ENCODE measurements at places on chromosomes 2 and 18.

DNA sequence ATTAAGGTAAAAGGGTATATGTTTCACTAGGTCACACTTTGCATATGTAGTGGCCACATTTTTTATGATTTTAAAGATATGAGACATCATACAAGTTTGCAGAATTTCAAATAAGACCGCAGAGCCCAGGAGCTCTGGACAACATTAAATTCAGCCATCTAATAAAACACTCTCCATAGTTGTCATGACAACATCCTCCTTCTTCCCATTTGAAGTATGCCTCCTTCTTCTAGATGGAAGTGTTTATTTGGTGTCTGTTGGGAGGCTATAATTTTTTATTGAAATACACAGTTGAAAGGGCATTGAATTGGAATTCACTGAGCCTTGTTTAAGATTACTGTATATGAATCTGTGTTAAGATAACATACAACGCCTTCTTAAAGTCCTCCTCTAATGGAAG, 467.3 kb downstream of the CMPK2 start:
- DNase-seq, result no peak

DNA sequence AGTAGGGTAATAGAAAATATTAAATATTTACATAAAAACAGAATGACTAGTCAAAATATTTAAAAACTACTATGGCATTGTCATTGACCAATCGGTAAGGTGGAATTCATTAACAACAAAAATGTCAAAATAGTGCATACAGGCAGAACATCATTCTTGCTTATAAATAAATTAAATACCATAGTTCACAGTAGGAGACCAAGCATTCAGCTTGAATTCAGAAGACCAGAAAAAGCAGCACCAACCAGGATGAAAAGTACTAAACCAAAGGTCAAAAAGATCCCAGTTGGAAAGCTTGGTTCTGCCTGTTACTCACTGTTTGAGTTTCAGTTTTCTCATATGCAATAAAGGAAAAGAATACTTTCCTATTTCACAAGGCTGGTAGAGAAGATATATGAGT, 244.3 kb downstream of the OSR1 start:
- no peak for DNase-seq

- DNase-seq, result no peak
Measured at GRCh38 chr18:6396276-6396675, 18.4 kb downstream of the L3MBTL4 start.

DNA sequence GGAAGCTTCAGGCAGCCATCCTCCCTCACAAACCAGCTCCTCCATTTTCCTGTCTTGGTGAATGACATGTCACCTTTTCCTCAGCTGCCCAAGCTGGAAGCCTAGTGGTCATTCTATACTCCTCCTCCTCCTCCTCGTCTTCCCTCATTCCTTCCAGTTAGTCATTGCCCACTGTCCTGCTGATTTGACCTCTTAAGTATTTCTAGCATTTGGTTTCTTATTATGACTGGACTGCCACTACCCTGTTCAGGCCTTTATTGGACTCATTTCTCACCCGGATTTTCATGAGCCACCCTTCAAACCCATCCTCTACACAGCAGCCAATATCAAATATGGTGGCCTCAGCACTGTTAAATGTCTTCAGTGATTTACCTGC, 21.9 kb upstream of the MGAT5 start:
- no peak for DNase-seq

DNA sequence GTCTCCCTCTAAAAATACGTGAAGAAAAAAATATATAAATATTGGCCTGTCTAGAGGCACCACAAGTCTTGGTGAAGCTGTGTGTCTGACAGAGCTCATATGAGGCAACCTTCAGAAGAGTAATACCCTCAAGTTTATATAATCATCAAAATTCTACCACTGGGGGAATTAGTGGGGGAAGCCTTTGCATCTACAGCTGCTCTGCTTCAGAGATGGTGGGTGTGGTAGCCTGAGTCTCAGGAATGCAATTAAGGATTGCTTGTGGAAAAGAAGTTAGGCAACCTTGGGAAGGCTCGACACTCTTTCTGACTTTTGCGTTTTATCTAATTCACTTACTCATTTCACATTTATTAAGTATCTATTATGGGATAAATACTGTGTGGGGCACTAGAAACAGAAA, 17.4 kb downstream of the TPGS2 start:
- DNase-seq, result no peak

GRCh38 chr18:68995675-68996074, 197.8 kb downstream of the CCDC102B start:
- DNase-seq, result no peak

DNA sequence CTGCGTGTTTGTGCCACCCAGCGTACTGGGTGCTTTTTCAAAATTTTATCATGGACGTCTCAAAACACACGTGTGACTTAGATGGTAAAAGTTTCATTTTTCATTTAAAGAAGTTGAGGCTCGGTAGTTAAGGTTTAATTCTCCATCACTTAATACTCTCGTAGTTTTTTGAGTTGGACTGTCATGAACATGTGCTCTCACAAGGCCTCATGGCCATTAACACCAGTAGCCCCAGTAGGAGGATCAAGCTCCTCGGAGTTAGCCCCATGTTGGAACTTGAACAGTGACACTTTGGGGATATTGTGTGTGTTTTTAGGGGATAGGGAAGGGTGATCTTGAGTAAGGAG, 15.3 kb downstream of the NMUR1 start:
- no peak for DNase-seq

- peak; percentile 53 for DNase-seq
Measured at GRCh38 chr18:13374468-13375301, 156.1 kb downstream of the LDLRAD4 start.

- DNase-seq, result no peak
Measured at GRCh38 chr2:218867900-218868299, 8.3 kb downstream of the WNT6 start.

GRCh38 chr2:54040685-54041084, 69.9 kb upstream of the PSME4 start:
- DNase-seq, result no peak

DNA sequence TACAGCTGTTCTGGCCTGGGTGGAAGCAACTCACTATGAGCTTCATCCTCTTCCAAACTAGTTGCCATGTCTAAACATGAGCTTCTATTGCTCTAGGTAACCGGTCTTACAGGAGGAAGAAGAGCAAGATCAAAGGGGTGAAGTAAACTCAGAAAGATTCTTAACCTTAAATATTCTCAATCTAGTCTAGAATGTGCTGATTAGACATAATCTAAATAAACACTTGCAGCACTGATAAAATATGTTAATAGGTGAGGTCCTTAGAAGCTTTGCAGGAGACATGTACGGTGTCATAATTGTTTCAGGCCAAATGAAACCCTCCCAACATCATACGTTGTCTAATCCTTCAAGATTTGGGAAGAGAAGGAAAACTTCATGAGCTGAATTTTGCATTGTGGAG, 431.6 kb upstream of the FSHR start:
- no peak for DNase-seq

DNA sequence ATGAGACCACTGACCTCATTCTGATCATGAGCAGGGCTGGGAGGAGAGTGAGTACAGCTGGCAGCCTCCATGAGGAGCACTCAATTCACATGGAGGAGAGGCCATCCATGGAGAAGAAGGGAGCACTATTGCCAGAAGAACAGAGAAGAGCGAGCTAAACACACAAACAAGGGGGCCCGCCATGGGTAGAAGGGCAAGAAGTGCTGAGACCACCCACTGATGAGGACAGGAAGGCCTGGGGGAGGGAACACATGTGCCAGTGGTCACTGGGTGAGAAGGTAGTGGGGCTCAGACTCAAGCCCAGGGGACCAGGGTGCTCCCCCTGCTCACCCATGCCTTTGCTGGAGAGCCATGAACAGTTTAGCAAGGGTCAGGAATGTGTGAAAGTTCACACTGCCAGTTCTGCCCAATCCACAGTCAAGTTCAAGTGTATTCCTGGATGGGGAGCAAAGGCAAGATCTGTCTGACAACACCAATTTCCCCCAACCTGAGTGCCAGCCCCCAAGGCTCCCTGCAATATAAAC, 57.7 kb downstream of the TTC32 start:
- no peak for DNase-seq

- DNase-seq, result no peak
Measured at GRCh38 chr2:178426388-178426787, 24.6 kb downstream of the PRKRA start.

GRCh38 chr2:181785691-181786344, 105.5 kb upstream of the NEUROD1 start:
- DNase-seq, result no peak

GRCh38 chr2:109386004-109386695, 227.6 kb downstream of the SEPTIN10 start:
- no peak for DNase-seq

DNA sequence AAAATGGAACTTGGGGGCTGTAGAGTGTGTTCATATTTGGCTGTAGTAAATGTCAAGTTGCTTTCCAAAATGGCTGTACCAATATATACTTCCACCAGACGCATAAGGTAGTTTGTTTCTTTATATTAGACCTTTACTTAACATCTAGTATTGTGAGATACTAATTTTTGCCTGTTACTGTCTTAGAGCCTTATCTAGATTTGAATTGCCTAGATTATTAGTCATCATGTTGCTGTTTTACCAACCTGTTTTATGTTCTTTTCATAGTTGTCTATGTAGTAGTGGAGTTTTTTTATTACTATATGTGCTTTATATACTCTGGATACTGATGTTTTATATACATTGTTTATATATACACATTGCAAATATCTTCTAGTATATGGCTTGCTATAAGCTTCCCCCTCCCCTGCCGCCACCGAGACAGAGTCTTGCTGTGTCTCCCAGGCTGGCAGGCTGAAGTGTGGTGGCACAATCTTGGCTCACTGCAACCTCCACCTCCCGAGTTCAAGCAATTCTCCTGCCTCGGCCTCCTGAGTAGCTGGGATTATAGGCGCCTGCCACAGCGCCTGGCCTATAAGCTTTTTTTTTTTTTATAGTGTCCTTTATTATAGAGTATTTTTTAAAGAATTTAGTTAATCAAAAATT, 18.9 kb downstream of the SLC39A10 start:
- no peak for DNase-seq

All from hypothalamus (tissue), 51 donors.